ENCODE measurements at places on chromosomes 5 and 9.

DNA sequence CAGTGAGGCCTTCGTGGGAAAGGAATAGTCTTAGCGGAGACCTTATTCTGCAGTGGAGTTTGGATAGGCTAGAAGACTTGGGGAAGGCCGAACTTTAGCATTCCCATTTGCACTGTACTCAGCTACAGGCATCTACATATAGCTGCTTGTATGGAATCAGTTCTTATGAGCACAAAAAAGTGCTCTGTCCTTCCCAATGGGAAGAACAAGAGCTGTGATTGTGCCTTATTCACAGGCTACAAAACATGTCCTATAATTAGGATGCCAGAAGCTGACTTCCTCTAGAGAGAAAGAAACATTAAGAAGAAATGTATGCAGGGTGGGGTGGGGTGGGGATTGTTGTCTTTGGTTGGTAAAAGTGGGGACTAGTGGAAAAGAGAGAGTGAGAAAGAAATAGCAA, 154.7 kb downstream of the ATP10B start:
- DNase-seq: no peak

DNA sequence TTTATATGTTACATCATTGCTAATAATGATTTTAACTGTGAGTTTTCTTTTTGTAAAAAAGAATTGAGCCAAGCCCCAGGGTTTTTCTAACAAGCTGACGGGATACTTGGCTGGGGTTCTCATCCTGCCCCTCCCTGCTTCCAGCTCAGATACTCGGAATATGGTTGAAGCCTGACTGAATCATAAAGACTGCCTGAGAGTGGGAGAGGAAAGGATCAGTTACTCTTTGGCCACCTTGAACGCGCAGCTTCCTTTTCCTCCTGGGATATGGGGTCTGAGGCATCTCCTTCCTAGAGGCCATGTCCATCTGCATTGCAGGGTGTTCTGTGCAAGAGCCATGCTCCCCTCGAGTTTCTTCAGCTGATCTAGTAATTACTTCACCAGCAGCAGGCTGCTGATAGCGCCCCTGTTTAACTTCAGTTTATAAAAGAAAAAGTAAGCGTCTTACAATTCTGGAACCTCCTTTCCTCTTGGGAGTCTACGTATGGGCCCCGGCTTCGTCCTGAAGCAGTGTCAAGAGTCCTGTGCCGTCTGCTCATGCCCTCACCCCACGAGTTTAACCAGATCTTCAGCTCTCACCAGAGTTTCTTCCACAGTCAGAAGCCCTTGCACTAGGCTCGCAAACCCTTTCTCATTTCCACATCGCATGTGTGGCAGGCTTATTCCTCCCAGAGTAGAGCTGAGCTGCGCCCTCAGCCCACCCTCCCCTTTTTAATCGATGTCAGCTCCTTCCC, 130.0 kb downstream of the MVB12B start:
- DNase-seq: peak; percentile 56

GRCh38 chr9:33852216-33852826, 35.4 kb downstream of the UBE2R2 start:
- peak; percentile 56 for DNase-seq

GRCh38 chr9:96136992-96137670, 164.8 kb downstream of the HSD17B3 start:
- DNase-seq: peak; percentile 73

DNA sequence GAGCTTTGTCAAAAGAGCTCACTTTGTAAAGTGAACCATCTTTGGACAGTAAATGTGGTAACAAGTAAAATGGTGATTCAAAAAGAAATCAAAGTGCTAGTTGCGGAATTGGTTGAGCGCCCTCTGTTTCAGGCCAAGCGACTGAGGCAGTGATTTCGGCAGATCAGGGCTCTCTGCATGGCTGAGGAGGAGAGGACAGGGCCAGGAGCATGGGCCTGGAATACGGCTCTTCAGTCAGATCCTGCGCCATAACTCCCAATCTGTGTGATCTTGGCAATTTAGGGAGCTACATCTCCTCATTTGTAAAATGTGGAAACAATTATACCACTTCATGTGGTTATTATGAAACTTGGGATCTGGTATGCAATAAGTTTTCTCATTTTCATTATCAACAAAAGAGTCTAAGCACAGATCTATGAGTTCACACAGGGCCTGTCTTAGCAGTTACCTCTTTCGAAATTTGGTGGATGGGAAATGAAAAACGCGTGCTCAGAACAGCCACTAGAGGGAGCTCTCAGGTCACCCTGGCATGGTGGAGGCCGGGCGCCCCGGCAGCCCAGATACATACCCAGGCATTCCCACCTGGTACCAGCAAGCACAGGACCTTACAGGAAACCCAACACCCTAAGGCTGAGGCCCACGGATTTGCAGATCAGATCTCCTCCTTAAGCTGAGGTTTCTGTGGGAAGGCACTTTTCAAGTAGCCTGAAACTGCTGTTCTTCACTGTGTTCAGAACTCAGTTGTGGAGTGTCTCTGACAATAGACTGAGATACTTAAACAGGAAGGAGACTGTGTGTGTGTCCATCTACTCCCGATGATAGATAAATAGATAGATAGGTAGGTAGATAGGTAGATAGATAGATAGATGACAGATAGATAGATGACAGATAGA, 303.7 kb downstream of the RAB3C start:
- peak; percentile 85 for DNase-seq

GRCh38 chr5:80275347-80275746, 19.5 kb upstream of the SERINC5 start:
- peak; percentile 19 for DNase-seq

- peak; percentile 64 for DNase-seq
Measured at GRCh38 chr5:119070578-119070827, 384 bp upstream of the DMXL1 start.

GRCh38 chr5:134610725-134611124, 21.9 kb downstream of the SAR1B start:
- no peak for DNase-seq

GRCh38 chr9:5438301-5439162, 807 bp upstream of the PLGRKT start:
- peak; percentile 31 for DNase-seq

- no peak for DNase-seq
Measured at GRCh38 chr5:77272206-77272605, 61.7 kb downstream of the PDE8B start.

DNA sequence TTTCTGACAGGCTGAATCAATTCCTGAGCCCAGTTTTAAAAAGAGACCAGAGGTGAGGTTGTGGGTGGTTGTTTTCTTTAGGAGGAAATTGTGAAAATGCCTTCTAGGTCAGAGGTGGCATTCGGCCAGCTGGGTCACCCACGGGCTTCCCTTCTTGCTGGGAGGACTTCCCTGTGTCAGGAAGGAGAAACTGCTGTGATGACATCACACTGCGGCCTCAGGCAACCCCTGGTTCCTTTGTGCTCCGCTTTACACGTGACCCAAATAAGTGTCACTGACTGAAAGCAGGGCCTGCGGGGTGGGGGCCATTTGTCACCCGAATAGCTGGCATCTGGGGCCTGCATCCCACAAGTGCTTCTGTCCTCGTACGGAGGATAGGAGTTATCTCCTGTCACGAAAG, 39.7 kb downstream of the FABP6 start:
- DNase-seq: peak; percentile 73

- DNase-seq: no peak
Measured at GRCh38 chr5:114412510-114413171, 50.8 kb downstream of the KCNN2 start.

DNA sequence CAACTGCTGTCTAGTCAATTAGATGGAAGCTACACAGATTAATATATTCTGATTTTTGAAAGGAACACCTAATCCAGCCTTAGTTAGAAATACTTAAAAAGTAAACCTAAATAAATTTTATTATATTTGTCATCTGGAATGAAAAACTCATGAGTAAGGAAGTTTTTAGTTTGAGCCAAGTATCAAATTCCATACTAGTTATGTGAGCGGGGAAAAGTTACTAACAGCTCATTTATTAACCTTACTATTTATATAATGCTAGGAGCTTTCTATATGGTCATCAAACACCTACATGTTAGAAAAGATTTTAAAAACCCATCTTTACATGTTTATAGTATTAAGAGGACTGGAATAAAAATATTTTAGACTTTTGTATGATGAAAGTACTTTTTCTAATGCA, 41.6 kb upstream of the POU5F2 start:
- no peak for DNase-seq

- no peak for DNase-seq
Measured at GRCh38 chr9:129472651-129473102, 148.2 kb downstream of the C9orf50 start.

DNA sequence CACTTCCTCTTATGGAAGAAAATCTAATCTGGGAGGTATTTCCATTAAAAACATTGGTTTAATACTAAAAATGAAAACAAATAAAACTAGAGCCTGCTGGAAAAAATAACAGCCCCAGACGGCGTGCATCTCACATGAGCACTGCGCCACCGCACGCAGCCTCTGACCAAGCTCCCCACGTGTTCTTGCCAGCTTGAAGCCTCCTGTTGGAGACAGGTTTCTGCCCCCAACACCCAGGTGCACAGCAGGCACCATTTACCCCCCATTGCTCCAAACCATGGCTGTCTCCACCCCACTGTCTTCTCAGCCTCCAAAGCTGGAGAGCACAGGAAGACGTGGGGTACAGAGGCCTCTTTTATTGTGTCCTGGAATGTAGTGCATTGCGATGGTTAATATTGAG, 10.7 kb upstream of the COL5A1 start:
- no peak for DNase-seq

- DNase-seq: no peak
Measured at GRCh38 chr5:152584103-152584502, 179.0 kb upstream of the NMUR2 start.

GRCh38 chr9:121567500-121568342, 68.1 kb upstream of the GGTA1 start:
- DNase-seq: peak; percentile 50

DNA sequence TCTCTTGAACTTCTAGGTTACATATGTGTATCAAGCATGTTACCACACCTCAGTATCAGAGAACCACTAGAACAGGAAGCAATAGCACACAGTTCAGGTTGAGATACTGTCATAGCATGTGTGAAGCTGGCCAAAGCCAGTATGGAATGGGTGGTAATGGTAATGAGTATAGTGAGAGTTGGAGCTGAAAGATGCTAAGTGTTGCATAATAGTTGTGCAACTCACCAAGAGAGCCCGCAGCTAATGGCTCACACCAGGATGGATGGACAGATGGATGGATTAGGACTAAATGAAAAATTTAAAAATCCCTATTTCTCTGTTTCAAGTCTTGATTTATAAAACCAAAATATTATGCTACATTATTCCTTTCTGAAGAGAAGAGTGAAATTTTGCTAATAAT, 53.4 kb upstream of the KCNN2 start:
- DNase-seq: no peak

- DNase-seq: peak; percentile 39
Measured at GRCh38 chr5:153496835-153497234, 6.4 kb downstream of the GRIA1 start.

GRCh38 chr9:68545033-68545705, 4.5 kb upstream of the TMEM252 start:
- DNase-seq: no peak

DNA sequence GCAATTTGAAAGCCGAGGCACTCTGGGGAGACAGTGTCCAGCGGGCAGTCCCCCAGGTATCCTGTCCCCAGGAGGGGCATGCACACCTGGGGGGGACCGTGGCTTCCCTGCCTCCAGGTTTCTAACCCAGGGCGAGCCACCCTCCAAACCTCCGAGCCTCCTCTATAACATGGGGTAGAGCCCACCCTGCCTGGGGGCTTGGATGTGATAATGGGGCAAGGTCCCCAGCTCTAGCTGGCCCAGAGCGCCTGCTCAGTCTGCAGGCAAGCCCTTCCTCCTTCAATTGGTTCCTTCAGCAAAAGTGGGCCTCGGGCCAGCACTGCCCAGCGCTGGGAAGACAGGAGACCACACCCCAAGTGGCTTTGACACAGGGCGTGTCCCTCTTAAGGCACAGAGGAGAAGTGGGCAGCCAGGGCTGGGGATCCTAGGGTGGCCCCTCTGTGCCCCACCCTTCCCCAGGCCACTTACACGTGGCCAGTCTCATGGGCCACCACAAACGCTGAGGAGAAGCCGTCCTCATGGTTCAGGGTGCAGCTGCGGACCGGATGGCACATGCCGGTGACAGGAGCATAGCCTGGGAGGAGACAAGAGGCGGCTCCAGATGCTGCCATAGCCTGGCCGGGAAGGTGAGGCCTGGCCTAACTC, 94.3 kb downstream of the ZNF354C start:
- no peak for DNase-seq

- DNase-seq: no peak
Measured at GRCh38 chr5:75993183-75993582, 90.0 kb upstream of the SV2C start.

DNA sequence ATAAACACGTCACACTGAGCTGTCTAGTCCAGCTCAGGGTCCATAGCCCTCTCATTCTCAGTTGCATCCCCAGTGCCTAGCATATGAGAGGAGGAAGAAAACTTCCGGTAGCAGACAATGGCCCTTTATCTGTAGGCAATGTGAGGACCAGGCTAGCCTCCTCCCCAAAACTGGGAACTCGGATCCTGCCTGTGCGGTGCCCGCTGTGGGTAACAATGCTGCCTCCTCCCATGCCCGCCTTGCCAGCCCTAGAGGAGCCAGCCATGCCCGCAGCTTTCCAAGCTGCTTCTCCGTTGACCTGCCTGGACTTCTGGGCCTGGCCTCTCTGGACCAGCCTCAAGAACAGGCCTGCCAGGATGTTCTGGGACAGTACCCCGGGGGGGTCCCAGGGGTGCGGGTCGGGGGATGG, 74.6 kb upstream of the ORM1 start:
- no peak for DNase-seq

DNA sequence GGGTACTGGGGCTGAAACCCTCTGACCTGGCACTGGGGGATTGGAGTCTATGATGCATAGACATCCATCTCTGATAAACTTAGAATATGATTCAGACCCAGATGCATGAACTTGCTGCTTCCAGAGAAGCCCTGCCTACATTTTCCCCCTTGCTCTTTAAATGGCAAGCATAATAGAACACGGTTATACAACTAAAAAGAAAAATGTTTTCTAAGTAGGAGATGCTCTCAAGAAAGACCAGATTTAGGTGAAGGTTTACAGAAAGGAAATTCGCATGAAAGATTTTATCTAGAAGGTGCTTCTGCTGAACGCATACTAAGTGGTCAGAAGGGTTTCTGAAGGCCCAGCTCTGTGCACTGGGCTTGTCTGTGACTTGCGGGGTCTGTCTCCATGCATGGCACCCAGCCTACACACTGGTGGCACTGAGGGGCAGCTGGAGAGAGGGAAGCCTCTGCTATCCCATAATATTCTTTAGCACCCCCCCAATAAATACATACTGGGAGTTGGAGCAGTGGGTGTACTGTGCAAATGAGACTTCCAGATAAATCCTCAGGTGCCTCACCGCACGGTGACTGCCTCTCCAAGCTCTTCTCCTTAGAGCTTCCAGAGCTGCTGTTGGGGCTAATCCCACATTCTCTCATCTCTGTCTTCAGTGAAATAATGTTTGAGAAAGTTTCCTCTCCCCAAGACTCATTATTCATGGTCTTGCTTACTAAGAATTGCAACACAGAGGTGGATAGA, 114.6 kb downstream of the FSTL4 start:
- no peak for DNase-seq

DNA sequence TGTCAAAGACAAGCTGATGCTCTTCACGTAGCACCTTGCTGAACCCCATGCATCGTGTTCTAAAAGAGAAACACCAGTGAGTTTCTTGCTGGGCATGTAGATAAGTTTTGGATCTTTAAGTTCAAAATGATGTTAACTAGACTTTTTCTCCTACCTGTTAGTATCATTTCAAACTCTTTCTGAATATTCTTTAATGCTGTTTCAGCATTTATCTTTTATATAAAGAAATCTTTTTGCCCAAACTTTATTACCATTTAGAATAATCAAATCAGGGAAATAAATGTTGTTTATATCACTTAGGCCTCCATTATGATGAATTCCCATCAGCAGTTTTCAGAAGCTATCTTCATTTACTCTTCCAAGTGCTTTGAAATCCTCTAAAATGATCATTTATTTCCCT, 542.8 kb downstream of the CDH10 start:
- no peak for DNase-seq

- DNase-seq: no peak
Measured at GRCh38 chr9:137813651-137814415, 63.7 kb upstream of the CACNA1B start.
